ENCODE measurements at places on chromosomes 7 and 10. TPM values are rescaled to one million over a fixed set of nuclear protein-coding genes. Genes with fewer than 3 reads are reported as not detected.

GIMAP8 gene
- 2.5 TPM for total RNA-seq

TLX1 gene
- not detected for total RNA-seq

BCL7B gene
- 8.9 TPM for total RNA-seq

CDHR1 gene
- 9.3 TPM for total RNA-seq

PARP12 gene
- total RNA-seq: 8.1 TPM

LRRC17 gene
- total RNA-seq: 33.6 TPM

BAMBI gene
- 4.1 TPM for total RNA-seq

FRMPD2 gene
- 11.1 TPM for total RNA-seq

ADRB1 gene
- total RNA-seq: 1.6 TPM

TEX36 gene
- not detected for total RNA-seq

SSC4D gene
- total RNA-seq: 0.73 TPM

PNLIP gene
- total RNA-seq: not detected

GHRHR gene
- 4.3 TPM for total RNA-seq

OR2A42 gene
- 0.45 TPM for total RNA-seq

EDRF1 gene
- 52.0 TPM for total RNA-seq

HABP2 gene
- not detected for total RNA-seq

VAX1 gene
- not detected for total RNA-seq

MOGAT3 gene
- not detected for total RNA-seq

MGAM2 gene
- 0.18 TPM for total RNA-seq

CCSER2 gene
- 118 TPM for total RNA-seq

PPRC1 gene
- total RNA-seq: 12.3 TPM

SLC39A12 gene
- total RNA-seq: 0.54 TPM

SMARCD3 gene
- 76.5 TPM for total RNA-seq

ZNF425 gene
- 3.5 TPM for total RNA-seq

FAM237B gene
- total RNA-seq: not detected

R3HCC1L gene
- 14.7 TPM for total RNA-seq

TMEM130 gene
- total RNA-seq: 7.6 TPM

ANXA7 gene
- 26.1 TPM for total RNA-seq

ZNF467 gene
- 3.2 TPM for total RNA-seq

PRPS1L1 gene
- not detected for total RNA-seq

ASB4 gene
- 0.09 TPM for total RNA-seq
